NCI-H1417 treated with DMSO at 0.1 percent for 48 hours (cell line): ENCODE measurements at places on chromosomes 3 and 15.

- no peak for DNase-seq
Measured at GRCh38 chr3:48440590-48440958, 517 bp downstream of the TMA7 start.

DNA sequence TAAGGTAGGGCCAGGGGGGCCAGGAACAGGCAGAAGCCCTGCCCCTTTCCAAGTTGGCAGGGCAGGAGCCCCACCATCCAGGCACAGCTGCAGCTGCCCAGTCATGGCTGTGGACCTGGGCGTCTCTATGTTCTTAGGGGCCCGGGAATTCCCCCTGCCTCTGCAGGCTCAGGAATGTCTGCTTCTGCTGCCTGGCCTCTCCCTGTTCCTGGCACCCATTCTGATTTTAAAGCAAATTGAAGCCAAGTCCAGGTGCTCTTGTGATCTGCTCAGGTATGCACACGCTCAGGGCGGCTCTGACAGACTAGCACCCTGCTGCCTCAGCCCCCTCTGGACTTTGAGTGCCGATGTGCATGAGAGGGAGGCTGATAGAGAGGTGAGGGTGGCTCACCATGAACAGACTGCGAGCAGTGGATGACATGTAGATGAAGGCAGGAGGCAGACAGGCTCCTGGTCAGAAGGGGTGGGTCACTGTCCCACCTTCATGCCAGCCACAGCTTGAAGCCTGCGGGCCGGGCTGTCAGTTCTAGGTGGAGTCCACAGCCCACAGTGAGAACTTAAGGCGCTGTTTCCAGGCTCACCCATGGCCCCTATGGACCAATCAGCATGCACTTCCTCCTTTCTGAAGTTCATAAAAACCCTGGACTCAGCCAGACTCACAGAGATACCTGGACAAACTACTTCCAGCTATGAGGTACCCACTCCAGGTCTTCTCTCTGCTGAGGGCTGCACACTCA, 747.8 kb upstream of the GBE1 start:
- no peak for DNase-seq

- no peak for DNase-seq
Measured at GRCh38 chr15:38539008-38539343, 25.6 kb downstream of the RASGRP1 start.

- DNase-seq, result no peak
Measured at GRCh38 chr3:101646726-101647125, 30.2 kb downstream of the ZBTB11 start.

GRCh38 chr15:29785642-29786041, 36.6 kb downstream of the TJP1 start:
- DNase-seq, result no peak

- no peak for DNase-seq
Measured at GRCh38 chr15:95894407-95894956, 436.0 kb upstream of the NR2F2 start.

- no peak for DNase-seq
Measured at GRCh38 chr3:188746291-188746783, 425.4 kb upstream of the TPRG1 start.

GRCh38 chr3:30347679-30348216, 258.7 kb upstream of the TGFBR2 start:
- DNase-seq, result no peak
